Activated T-cell treated with anti-CD3 and anti-CD28 coated beads for 4 hours (primary cell): ENCODE measurements at places on chromosomes 7 and 10.

DNA sequence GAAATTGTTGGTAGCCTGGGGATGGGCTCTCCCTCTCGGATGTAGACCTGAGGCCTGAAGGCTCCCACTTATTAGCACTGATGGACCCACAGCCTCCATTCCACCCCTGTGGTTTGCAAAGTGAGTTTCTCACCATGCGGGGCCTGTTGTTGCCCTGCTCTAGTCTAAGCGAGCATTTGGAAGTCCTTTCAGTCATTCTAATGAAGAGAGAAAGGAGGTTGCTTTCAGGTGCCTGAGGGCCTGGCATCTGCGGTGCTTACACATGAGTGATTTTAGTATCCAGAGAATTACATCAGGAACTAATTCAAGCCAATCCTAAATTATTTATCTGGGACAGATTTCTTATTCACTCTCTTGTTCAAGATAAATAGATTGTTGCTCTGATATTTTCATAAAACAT, 61.6 kb downstream of the NAMPT start:
- no peak for DNase-seq

GRCh38 chr7:69708857-69709256, 110.6 kb downstream of the AUTS2 start:
- DNase-seq, result no peak

DNA sequence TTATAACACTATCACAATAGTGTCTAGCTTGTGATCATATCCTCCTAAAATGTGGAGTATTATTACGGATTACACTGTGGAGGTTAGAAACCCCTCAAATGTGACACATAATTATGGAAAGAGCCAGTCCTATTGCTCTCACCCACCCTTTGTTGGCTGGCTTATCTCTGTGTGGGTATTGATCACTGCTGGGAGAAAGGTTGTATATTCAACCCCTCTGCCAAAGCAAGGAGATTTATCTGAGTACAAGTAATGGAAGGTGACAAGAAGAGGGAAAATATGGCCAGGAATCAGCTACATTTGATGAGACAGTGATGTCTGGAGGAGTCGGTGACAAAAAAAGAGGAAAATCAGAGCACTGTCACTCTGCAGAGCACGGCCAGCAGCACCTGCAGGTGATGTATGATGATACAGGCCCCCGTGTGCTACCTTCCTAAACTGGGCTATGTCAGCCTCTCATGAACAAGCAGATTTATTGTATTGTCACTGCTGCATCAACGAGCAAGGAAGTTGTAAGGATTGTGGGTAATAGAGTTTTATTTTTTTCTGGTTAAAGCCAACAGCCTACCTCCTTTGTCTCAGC, 235.3 kb downstream of the PHF14 start:
- DNase-seq, result no peak

GRCh38 chr7:66776800-66777442, 36.4 kb downstream of the RABGEF1 start:
- no peak for DNase-seq

DNA sequence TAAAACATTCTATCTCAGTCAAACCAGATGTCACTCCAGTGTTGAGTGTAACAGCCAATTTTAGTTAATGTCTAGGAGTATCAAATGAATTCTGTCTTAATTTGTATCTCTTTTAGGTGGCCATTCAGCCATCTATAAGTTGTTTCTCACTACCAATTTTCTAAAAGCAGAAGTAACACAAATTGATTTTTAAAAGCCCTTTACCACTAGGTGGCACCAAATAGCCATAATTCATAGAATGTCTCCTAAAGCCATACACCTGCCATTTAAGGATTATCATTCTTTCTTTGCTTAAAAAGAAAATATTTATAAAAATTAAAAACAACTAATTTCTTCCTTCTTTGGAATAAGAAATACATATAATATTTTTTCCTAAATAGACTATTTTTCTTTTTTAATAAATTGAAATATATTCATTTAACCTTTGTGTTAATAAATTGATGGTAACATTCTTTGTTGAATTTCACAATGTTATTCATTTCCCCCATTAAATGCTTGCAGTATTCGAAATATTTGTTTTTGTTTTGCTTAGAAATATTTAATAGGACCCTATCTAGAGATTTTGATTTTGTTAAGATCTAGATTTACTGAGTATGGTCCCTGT, 107.8 kb upstream of the PPP1R3A start:
- peak; percentile 11 for DNase-seq

DNA sequence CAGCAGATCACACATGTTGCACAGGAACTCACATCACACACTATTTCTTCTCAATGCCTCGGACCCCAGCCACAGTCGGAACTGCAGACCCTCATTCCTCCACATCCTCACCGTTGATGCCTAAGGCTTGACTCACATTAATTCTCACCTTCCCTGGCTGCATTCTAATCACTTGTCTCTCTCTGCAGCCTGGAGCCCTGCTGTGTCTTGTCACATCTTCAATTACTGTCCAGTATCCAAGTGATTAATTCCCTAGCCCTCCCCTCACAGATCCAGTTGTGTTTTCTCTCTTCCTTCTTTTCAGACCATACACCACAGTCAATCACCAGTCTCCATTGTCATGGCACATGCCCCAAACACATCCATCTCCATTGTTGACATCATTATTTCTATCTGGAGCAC, 592.4 kb upstream of the IGFBP3 start:
- DNase-seq, result no peak

- peak; percentile 40 for DNase-seq
Observed at GRCh38 chr10:130127364-130128061, 8.7 kb upstream of the GLRX3 start.

DNA sequence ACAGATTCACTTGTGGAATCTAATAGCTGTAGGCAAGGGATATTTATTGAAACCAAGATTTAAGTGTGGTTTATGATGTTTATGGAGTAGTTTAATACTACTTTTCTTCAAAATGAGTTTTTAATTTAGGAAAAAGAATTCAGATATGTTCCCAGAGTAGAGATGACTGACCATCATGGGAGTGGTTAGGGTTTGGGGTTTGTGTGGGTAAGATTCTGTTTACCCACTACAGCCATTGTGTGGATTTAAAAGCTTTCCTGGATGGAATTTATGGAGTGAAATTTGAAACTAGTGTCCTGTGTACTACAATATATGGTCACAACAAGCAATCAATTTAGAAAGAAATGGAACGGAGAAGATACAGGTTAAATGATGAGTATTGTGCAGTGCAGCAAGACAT, 453.5 kb downstream of the AUTS2 start:
- no peak for DNase-seq

DNA sequence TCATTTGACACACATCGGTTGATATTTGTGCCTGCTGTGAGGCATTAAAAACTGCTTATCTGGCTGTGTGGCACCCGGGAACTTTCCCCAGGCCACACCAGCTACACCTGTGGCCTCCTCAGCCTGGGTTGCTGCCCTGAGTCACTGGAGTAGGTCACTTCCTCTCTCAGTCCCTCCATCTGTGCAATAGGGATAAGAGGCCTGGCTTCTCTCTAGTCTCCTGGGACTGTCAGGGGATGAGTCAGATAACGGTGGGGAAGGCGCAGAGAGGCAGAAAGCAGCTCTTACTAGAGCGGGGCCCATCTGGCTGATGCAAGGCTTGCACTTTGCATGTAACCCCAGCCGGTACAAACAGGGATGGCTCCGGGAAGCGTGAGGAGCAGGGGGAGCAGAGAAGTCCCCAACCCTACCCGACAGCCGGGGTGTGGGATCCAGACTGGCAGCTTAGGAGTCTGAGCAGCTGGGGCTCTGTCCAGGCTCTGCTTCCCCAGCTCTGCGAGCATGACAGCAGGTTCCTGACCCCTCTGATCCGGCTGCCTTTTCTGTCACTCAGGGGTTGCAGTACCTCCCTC, 34.0 kb downstream of the DNAJB12 start:
- peak; percentile 48 for DNase-seq

DNA sequence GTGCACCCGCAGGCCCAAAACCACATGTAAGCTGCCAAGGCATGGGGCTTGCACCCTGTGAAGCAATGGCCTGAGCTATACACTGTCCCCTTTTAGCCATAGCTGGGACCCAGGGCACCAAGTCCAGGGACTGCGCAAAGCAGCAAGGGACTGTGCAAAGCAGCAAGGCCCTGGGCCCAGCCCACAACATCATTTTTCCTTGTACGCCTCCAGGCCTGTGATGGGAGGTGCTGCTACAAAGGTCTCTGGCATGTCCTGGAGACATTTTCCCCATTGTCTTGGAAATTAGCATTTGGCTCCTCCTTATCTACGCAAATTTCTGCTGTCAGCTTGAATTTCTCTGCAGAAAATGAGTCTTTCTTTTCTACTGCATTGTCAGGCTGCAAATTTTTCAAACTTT, 24.8 kb downstream of the ARHGAP19 start:
- DNase-seq, result no peak

DNA sequence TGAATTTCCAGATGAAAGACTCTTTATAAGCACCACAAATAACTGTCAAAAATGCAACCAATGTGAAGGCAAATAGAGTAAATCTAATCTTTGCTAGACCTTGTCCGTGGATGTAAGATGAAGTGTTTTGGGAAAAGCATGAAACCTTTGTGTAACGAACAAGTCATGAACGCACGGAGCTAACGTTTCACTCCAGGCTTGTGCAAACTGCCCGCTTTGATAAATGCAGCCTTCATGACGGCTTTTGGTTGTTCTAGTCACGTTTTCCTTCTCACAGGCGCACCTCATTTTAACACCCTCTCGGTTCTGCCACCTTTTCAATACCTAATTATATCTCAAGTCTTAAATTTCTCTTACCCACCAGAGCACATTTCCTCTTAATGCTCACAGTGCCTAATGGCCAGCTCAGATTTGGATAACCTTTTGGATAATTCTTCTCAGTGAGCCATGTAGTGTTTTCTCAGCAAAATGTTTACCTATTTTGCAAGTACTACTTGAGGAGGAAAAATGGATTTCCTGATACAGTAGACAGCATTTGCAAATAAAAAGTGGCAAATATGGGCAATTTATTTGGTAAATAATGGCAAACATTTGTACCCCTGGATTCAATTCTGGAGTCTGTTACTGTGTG, 63.2 kb downstream of the HECW1 start:
- DNase-seq, result no peak

- no peak for DNase-seq
Observed at GRCh38 chr10:68957654-68958053, 1.7 kb downstream of the DDX21 start.

DNA sequence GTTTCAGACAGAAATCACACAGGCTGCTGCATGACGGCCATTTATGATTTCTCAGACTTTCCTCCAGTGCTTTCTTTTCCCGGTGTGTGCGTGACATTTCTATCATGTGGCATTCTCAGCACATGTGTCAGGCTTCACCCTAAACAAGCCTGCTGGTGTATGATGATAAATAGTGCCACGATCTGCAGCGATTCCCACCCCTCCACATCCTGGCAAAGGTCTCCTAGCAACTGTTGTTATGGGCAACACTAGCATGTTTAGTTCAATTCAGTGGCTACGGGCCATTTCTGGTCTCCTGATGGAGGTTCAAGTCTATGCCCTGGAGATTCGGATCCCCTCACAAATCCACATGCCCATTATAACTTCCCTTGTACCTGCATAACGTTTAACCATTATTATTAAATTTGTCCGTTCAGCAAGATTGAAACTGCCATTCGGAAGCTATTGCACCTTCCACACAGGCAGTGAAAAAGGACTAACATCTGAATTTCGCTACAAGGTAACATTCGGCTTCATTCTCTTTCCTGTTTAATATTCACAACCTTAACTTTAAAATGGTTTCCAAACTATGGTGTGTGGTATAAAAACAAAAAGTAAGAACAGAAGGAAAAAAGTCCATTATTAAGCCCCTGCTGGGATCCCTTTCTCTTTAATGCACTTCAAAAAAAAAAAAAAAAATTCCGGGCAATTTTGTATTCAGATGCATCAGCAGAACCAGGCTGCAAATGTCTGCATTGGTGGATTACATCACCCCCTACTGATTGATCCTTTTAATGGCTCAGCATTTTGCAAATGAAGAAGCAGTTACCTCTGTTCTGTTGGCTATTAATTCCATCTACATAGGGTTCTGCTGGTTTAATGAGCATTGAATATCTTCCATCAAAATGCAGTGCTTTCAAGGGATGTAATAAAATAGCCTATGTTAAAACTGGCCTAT, 90.2 kb downstream of the FRMD4A start:
- no peak for DNase-seq

GRCh38 chr10:77162697-77163096, 474.9 kb downstream of the KCNMA1 start:
- no peak for DNase-seq

DNA sequence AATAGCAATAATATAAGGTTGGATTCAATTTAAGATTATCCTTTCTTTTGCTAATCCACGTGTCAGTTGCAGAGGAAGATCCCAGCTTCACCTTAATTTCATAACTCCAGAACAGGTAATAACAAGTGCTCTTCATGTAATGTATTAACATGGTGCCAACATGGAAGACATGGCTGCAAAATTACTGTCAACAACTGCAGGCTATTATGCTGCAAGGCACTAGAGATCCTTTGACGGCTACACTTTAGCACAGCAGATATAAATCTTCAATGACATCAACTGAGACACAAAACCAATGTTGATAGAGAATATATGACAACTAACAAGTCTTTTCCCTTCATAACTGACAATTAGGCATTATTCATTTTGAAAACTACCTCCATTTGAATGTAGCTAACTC, 96.1 kb downstream of the RNF133 start:
- DNase-seq, result no peak

- DNase-seq, result no peak
Observed at GRCh38 chr7:139783647-139784385, 6.0 kb upstream of the HIPK2 start.

DNA sequence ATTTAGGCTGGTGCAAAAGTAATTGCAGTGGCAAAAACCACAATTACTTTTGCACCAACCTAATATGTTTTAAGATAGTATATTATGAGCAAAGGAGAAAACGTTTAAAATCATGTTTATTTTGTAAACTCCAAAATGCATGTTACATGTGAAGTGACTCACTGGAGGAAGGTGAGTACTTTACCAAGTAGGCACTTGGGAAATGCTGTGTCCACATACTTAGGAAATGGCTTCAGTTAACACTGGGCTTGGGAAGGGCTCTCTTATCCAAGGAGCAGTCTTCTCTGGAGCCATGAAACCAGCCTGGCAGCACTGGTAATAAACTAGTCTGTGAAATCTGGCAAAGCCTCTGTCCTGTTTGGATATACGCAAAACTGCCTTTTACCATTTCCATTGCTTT, 4.4 kb downstream of the RPS24 start:
- no peak for DNase-seq

DNA sequence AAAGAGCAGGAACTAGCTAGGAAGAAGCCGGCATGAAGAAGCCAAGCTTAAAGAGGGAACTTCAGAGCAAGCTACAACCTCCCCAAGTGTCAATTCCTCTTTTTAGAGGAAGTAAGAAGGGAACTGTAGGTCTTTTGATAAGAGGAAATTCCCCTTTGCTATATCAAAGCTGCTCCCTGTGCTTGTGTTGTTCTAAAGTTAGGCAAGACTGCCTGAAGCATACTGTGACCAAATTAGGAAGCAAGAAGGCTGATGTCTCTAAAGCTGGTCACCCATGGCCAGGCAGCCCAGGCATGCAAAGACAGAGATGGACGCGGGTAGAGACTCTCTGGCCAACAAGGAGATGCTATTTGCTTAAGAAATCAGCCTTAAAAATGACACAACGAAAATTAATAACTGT, 87.9 kb downstream of the RNF216 start:
- DNase-seq, result no peak

- DNase-seq, result no peak
Observed at GRCh38 chr10:93152136-93152535, 78.4 kb downstream of the CYP26A1 start.

- DNase-seq, result no peak
Observed at GRCh38 chr10:48473704-48474103, 131.2 kb downstream of the ARHGAP22 start.

GRCh38 chr7:131249003-131249402, 78.7 kb upstream of the MKLN1 start:
- DNase-seq, result no peak
